ENCODE measurements at places on chromosomes 13 and 19.

GRCh38 chr19:44800461-44800860 is 8.4 kb upstream of the BCAM start:
- no peak for DNase-seq

GRCh38 chr13:104106705-104107393 is 1040.6 kb upstream of the SLC10A2 start:
- no peak for DNase-seq

DNA sequence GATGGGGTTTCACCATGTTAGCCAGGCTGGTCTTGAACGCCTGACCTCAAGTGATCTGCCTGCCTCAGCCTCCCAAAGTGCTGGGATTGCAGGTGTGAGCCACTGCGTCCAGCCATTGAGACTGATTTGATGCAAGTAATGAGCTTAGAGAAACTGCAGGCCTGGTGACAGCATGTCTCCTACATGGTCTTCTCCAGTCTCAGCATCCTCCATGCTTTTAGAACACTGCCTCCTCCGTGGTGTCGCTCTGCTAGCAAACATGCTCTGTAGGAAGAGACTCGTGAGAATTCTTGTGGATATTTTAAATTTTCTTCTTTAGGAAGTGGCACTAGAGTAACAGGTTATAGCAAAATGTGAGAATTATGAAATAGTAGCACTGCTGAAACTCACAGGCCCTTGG is 37.1 kb downstream of the TPT1 start:
- no peak for DNase-seq

GRCh38 chr13:63680704-63681103 is 2265.1 kb upstream of the PCDH20 start:
- no peak for DNase-seq

DNA sequence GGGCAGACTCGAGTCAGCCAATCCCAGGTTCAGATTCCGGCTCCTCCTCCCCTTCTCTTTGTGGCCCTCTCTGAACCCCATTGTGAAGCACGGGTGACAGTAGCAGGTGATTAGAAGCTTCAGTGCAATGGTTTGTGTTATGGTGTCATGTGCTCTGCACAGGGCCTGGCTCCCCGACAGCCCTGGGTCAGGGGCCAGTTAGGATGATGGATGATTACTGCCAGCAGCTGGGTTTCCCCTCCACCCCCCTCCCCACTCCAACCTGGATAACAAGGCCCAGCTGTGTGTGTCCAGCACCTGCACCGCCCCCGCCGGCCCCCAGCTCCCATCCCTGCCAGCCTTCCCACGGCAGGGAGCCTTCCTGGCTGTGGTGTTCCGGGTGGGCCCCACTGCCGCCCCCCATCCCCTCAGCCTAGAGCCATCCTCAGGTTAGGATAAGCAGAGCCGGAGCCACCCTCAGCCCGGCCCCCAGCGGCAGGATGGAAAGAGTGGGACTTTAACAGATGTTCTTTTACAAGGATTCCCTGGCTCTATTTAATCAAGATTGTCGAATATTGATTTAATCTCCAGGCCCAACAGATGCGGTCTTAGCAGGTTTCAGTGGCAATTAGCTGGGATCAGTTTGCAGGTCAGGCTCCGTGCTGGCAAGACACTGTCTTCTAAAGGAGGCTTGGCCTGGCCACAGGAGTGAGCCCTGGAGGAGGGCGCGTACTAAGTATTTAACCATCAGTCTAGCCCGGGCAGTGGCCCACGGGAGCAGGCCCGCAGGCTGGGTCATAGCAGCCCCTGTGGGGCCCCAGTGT is 156.2 kb downstream of the SIPA1L3 start:
- DNase-seq, result no peak

DNA sequence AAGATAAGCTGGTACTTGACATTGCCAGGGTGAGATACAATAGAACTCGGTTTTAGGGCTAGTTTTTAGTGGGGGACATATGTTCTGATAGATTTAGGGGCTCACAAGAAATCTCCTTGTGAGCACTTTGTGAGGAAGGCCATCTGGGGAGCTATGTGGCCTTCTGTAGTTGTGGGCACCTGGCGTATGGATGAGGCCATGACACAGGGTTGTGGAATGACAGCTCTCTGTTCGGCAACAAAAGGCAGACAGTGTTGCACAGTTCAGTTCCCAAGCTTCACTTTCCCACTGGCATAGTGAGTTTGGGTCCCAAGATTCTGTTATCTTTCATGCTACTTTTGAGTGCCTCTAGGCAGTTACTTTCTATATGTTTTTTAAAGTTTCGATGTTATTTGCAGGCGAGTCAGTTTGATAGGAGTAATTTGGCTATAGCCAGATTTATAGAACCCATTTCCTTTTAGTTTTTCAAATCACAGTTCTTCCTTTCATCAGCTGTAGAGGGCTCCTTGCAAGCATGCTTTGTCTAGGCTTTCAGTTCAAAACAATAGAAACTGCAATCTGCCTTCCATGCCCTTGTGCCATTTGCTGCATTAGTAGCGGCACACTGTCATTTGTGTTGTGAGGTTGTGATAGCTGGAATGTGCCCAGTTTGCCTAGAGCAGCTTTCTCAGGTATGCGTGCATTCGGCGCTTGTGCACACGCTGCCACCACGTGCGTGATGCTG is 70.6 kb upstream of the TEX29 start:
- DNase-seq, result no peak

- peak; percentile 44 for DNase-seq
Measured at GRCh38 chr19:54390942-54391577, 24.2 kb upstream of the TTYH1 start.

GRCh38 chr19:39507715-39508364 is 7.1 kb upstream of the SELENOV start:
- DNase-seq, result no peak

DNA sequence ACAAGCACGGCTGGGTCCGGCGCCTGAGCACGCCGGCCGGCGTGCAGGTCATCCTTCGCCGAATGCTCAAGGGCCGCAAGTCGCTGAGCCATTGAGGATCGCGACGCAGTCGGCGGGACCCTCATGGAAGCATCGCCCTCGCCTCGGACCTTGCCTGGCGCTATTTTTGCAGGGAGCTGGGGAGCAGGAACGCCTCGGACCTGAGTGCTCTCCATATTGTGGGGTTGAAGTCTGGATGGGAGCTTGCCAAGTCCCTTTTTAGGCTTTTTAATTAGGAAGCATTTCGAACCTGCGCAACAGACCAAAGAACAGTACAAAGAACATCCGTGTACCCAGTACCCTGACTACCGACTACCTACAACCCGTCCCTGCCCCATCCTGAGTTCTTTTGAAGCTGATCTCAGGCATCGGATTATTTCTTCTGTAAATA is 628 bp downstream of the MRPL34 start:
- DNase-seq, result no peak

- no peak for DNase-seq
Measured at GRCh38 chr19:38358071-38358470, 16.3 kb upstream of the PSMD8 start.

DNA sequence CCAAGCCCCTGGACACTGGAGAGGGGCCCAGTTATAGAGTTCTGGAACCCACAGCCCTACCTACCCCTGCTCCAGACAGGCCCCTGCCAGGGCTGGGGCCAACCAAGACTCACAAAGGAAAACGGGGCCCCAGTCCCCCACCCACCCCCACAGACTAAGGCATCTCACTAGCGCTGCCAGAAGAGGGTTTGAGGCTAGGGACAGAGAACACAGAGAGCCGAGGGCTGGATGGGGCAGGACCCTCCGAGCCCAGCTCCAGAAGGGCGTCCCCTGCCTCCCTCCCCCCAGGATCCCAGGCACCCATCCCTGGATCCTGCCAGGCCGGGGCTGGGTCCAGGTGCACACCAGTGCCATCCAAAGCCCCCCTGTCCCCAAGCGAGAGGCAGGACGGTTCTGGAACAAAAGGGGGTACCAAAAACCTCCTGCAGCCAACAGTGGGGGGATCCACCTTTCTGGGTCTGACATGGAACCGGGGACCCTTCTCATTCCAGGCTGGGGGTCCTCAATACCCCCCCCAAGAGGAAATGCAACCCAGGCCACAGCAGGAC is 4.4 kb upstream of the REXO1 start:
- DNase-seq, result no peak

DNA sequence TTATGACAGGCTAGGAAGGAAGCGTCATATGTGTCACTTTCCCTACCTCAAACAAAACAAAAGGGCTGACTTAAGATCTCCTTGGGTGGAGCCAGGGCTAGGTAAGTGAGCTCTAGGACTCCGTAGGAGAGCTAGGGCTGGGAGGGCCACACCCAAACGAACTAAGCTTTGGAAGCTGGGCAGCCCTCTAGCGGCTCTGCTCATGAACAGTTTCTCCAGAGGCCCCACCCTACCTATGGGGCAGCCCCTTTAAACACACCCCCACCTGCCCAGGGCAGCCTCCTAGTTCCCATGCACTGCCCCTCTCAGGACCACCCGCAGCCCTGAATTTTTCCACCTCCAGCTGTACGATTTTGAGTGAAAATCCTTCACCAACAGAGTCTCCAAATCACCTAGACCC is 3.5 kb downstream of the PEG3 start:
- DNase-seq, result no peak

DNA sequence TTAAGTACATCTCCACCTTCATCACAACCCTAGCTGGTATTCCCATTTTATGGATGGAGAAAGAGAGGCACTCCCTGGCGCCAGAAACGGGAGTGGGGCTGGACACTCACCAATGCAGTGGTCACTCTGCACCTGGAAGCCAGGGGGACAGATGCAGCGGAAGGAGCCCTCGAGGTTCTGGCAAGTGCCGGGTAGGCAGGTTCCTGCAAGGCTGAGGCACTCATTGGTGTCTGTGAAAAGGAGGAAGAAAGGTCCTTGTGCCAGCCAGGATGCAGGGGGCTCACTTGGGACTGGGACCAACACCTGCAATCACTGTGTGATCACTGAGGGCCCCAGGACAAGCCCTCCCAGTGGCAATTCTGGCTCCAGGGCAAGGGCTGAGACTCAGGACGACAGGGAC is 41.8 kb downstream of the CCL25 start:
- no peak for DNase-seq

DNA sequence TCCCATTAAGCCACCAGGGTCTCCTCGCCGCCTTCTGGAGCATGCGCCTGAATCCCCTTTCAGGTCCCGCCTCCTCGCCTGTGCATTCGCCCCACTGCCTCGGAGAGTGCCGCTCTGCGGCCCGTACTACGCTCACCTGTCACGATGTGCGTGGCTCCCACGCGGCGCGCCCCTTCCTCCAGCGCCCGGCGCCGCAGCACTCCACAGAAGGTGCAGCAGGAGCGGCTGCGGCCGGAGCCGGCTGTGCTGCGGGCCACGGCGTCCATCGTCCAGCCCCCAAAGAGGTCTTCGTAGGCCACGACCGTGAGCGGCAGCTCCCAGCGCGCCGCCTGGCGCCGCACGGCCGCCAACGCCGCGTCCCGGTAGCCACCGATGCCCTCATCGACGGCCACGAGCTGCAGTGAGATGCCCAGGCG is 4.3 kb downstream of the CTU1 start:
- no peak for DNase-seq
